ENCODE measurements at places on chromosomes 4 and X.

DNA sequence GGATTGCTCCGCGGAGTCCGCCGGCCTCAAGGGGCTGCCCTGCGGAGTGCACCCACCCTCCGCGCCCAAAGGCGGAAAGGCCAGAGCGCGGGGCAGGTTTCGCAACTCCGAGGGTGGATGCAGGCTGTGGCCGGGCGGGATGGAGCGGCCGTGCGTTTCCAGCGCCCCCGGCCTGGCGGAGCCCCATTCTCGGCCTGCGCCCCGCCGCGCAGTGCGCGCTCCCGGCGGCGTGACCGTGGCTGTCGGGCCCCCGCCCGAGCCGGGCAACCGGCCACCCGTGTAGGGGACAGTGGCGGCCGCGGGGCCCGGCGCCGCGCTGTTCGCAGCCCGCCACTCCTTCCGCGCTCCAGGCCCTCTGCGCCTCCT is 331 bp downstream of the SETD7 start:
- DNase-seq, result no peak

DNA sequence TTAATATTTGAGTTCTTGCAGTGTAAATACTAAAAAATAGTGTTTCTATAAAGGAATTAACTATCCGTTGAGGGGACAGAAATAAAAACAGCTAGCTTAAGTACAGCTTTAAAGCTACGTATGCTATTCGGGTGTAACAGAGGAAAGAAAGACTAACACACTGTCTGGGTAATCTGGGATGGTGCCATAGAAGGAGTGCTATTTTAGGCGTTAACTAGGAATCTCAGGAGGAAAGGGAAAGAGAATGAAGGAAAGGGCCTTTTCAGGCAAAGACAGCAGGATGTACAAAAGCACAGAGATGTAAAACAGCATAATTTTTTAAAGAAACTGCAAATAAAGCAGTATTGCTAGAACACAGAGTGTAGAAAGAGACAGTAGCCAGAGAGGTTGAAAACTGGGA is 161.8 kb downstream of the RAP1GDS1 start:
- DNase-seq, result no peak

DNA sequence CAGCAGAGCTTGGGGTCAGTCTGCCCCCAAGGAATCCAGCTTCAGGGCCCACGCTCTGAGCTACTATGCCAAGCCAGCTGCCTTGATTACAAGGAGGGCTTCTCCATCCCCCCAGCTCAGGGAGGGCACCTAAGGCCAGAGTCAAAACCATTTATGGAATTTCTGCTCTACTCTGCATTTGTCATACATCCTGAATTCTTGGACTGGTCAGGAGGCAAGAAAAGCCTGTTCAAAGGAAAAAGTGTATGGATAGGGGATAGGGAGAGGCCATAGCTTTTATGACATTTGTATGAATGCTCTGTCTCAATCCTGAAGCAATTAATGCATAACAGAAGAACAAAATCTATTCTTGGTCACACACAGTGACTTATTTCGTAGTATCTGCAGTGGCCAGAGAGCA is 32.2 kb downstream of the EDNRA start:
- DNase-seq, result no peak

DNA sequence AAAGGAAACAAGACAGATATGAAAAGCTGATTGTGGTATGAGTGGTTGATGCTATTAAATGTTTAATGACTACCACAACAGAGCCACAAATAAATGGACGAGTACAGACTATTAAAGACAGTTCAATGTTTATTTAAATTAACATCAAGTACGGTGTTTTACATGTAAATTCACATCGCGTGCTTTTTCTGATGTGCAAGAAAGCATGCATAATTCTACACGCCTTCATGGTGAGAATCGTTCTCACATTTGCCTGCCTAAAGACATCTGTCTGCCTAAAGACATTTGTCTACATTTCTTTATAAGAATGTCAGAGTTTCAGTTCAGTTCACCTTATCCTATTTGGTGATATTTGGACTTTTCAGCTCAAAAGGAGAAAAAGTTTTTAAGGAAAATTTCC is 7.3 kb upstream of the GPR143 start:
- DNase-seq, result no peak

DNA sequence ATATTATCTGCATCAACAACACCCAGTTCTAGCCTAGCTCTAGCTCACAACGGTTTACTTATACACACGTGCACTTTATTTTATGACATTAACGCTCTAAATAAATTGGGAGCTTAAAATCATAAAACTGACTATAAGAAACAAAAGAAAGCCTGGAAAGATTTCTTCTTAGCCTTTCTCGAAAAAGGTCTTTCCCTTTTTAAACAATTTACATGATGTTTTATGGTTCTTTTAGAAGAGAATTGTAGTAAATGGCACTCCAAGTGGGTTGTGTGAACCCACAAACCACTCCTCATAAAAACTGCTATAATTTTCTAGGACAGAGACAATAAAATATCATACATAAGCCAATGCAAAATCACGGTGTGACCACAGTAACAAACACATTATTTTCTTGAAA is 23.1 kb downstream of the STX18 start:
- no peak for DNase-seq

Data from stimulated activated CD4-positive, alpha-beta T cell treated with anti-CD3 and anti-CD28 coated beads, Interleukin-12 subunit alpha, Interleukin-12 subunit beta, amount 100 ng/mL, for 24 hours (primary cell).